ENCODE measurements at places on chromosomes 16 and 17.

GRCh38 chr17:78289004-78289403, 57.6 kb downstream of the TMEM235 start:
- no peak for DNase-seq

DNA sequence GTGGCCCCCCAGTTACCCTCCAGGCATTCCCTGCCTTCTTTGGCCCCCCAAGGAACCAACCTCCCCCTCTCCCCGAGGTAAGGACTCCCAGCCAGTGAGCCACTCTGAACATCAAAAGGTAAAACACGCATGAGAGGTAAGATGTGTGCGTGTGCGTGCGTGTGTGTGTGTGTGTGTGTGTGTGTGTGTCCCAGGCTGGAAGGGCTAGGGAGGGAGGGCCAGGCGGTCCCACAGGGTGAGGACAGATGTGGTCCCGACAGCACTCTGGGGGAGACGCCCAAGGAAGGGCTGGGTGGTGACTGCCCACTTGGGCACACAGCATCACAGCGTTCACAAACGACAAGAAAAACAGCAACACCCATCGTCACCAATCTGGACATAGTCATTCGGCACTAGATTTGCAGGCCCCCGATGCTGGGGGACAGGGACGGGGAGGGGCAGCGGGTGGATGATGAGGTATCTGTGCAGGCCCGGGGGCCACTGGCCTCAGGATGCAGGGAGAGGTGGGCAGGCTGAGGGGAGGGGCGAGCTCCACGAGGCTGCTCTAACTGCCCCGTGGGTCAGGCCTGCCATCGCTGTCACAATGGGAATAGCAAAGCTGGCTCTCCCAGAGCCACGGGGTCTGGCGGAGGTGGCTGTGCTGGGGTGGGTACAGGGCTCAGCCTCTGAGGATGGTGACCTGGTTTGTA, 16.3 kb downstream of the MNT start:
- no peak for DNase-seq

GRCh38 chr17:12666718-12667117, 1.0 kb downstream of the MYOCD start:
- no peak for DNase-seq

- no peak for DNase-seq
These were observed 10.7 kb downstream of the CACNA1H start for GRCh38 chr16:1163567-1164055.

GRCh38 chr17:58379511-58379824, 27.5 kb upstream of the SUPT4H1 start:
- DNase-seq: no peak

DNA sequence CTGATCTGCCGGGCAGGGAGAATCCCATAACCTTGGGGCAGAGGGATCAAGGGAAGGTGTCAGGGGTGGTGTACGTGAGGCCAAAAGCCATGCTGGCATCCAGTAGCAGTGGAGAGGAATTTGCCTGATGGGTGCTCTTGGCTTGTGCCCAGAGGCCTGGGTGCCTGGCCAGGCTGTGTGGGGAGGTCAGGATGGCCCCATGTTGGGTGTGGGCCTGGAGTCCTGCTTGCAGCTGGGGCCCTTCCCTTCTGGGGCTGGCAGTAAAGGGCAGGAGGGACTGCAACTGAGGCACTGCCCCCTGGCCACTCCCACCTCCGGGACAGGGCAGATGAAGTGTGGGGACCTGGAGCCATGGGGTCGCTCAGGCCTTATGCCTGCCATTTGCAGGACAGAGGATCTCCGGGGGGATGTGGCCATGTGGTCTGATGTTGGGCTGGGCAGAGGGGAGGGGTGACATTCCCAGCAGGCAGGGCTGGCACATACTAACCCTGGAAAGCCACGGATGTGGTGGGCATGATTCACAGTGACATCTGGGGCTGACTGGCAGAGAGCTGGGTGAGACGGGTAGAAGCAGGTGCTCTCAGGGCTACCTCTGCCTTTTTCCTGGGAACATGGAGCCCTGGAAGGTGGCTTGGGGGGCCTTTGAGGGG, 3.5 kb downstream of the FMNL1 start:
- DNase-seq: no peak

GRCh38 chr16:10993649-10994048, 49.3 kb downstream of the CLEC16A start:
- DNase-seq: no peak

- DNase-seq: peak; percentile 78
These were observed 57.7 kb downstream of the CMC2 start for GRCh38 chr16:80948886-80949493.

DNA sequence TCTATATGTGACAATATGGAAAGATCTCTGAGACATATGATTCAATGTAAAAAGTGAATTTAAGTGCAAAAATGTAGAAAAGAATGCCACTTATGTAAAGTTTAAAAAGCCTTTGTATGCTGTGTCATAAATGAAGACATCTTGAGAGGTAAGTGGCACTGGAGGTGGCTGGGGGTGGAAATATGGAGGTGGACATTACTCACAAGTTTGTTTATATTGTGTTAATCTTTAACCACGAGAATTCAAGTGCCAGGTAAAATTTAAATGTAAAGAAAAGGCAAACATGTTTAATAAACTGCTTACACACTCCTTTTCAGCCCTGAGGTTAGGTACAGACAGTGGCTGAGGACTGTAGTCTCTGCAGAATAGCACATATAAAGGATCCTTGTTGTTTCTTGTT, 235.1 kb downstream of the ABCC12 start:
- no peak for DNase-seq

DNA sequence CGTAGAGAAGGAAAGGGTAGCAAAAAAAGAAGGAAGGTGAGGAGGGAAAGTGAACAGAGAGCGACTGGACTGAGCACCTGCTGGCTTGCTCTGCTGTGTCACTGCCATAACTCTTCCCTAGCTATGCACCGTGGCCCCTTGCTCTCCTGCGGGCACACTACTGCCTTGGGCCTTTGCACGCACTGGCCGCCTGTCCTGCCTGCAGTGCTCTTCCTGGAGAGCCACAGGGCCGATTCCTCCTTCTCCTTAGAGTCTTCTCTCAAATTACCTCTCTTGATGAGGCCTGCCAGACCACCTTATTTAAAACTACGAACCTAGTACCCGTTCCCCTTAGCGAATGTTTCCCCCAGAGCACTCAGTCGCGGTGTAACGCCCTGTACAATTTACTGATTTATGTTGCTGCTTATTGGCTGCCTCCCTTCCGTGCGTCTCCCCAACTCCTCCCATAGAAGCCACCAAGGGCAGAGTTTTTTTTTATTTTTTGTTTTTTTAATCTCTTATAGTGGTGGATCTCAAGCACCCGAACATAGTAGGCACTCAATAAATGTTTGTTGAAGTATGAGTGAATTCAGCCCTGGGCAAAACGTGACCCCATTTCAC, 70.3 kb downstream of the RAI1 start:
- DNase-seq: no peak

GRCh38 chr17:72121164-72122009, 567 bp downstream of the SOX9 start:
- no peak for DNase-seq

DNA sequence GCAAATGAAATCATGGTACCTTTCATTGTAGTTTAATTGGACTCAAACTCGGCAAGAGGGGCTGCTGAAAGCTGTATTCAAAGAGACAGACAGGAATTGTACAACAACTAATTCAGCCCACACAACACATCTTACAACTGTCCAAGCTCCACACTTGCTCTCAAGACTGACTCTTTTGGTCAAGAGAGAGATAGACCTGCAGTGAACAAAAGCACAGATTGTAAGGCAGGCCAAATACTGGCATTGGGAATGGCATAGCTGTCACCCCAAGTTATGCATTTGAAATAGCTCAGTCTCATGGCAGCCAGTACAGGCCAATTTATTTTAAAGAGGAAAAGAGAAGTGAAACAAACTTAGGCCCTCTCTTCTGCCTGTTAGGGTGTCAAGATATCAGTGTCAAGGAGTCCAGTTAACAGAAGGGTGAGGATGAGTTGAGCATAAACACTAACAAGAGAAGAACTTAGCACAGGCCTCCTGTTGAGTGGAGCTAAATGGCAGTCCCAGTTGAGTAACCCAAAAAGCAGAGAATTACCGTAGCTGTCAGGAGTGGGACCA, 215.7 kb downstream of the IRX3 start:
- DNase-seq: no peak

GRCh38 chr17:80163336-80163735, 6.5 kb upstream of the CARD14 start:
- no peak for DNase-seq

GRCh38 chr17:41434005-41434404, 6.8 kb downstream of the KRT38 start:
- no peak for DNase-seq

DNA sequence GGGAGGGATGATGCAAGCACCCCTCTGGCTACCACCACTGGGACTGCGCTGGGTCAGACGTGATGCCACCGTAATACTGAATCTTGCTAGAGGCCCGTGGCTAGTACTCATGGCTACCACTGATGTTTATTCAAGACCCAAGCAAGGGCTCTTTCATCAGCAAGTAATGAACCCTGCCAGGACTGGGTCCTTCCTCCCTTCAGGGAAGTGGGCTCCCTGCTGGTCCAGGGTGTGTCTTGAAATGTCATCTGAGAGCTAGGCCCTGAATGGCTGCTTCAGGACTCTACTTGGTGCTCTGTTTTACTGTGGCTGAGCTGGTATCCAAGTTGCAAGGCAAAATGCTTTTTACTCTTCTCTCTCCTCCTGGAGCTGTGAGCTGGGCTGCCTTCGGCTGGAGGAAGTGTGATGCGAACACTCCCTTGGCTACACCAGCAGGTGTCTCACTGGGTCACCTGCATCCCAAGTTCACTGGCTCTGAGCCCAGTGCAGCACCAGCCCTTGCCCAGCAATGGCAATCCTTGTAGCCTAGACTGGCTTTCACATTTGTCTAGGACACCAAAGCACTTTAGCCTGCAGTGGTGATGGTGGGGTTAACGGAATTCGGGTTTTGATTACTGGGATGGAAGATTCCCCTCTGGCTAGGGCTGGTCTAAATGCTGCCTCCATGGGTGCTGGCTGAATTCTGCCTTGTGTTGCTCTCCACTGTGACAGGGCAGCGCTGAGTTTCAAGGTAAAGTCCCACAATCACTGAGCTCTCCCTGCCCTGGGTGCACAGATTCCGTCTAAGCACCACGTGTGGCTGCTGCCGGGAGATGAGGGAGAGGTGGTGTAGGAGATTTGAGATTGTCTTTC, 98.6 kb downstream of the USP22 start:
- DNase-seq: peak; percentile 17

DNA sequence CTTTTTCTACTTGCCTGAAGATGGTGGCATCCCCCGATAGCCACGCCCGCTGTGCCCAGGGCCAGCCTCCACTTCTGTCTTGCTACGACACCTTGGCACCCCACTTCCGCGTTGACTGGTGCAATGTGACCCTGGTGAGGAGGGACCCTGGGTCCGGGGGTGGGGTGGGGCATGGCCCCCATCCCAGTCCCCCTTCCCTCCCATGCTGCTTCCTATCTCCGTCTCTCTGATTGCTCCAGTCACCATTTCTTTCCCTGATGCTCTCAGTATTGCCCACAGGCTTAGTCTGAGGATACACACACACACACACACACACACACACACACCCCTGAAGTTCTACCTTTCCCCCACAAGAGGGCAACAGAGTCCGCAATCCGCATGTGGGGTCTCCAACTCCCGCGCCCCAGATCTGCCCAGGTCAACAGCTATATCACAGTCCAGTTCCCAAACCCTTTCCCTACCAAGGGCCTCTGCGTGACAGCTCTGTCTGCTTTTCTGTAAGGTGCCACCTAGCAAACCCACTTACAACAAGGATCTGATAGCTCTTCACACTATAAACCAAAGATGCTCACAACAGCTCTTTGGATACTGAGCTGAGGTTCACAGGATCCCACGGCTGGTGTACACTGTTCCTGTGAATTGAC, 3.4 kb downstream of the SGCA start:
- peak; percentile 73 for DNase-seq

- no peak for DNase-seq
These were observed 4.5 kb downstream of the CCR7 start for GRCh38 chr17:40560592-40561293.

GRCh38 chr17:44785921-44786320, 27.1 kb downstream of the ADAM11 start:
- DNase-seq: no peak

DNA sequence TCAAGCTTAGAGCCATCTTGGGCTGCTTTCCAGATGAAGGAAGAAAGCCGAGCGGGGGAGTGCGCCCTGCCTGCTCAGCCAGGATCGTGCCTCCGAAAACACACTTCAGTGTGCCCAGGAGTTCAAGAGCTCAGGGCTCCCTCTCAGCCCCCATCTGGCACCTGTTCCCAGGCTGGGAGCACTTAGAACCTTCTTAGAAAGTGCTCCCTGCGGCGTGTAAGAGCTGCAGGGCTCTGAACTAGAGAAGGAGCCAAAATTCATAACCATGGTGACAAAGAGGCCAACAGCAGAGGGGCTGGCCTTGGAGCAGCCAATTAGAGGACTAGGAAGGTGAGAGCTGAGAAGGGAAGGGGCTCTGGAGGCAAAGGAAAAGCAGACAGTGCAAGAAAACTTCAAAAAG, 59.0 kb upstream of the TNRC6C start:
- no peak for DNase-seq

GRCh38 chr17:855569-855968, 73.4 kb downstream of the MRM3 start:
- no peak for DNase-seq

GRCh38 chr17:78745407-78746088, 36.5 kb downstream of the CYTH1 start:
- no peak for DNase-seq

- no peak for DNase-seq
These were observed 11.8 kb downstream of the TEX14 start for GRCh38 chr17:58680038-58680369.

GRCh38 chr16:89798832-89799370, 17.5 kb downstream of the FANCA start:
- DNase-seq: no peak

GRCh38 chr16:14056970-14057369, 14.1 kb upstream of the MRTFB start:
- DNase-seq: no peak

- no peak for DNase-seq
These were observed 20.5 kb downstream of the ZNF207 start for GRCh38 chr17:32370426-32370825.

GRCh38 chr16:89198417-89199240, 1.7 kb downstream of the SLC22A31 start:
- no peak for DNase-seq

- DNase-seq: no peak
These were observed 29.0 kb downstream of the IL21R start for GRCh38 chr16:27430923-27431484.

DNA sequence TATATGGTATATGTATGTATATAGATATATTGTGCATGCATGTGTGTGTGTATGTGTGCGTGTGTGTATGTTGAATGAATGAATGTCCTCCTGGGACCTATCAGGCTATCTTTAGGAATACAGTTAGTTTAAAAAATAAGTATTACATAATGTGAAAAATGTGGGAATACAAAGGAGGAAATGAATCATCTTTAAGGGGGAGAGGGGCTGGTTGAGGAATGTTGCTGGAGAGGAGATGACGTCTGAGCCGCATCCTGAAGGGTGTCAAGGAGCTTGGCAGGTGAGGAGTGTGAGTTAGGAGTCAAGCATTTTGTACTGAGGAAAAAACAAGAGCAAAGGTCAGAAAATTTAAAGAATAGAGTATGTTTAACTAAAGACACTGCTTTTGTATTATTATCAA, 62.4 kb upstream of the NLK start:
- no peak for DNase-seq

GRCh38 chr17:8062807-8063483, 24.1 kb downstream of the ALOX15B start:
- DNase-seq: no peak

GRCh38 chr17:10368561-10368960, 4.2 kb downstream of the MYH13 start:
- DNase-seq: no peak

- peak; percentile 89 for DNase-seq
These were observed 10.9 kb downstream of the COPZ2 start for GRCh38 chr17:48026502-48027321.

Data from HuH-7 (cell line).